ENCODE measurements at places on chromosomes 6 and 20. TPM values are rescaled to one million over a fixed set of nuclear protein-coding genes. Genes with fewer than 3 reads are reported as not detected.

Gene CLDN20
- total RNA-seq = not detected

Gene DPPA5
- total RNA-seq = not detected

Gene RAET1L
- not detected for total RNA-seq

Gene NEDD9
- 107 TPM for total RNA-seq

Gene LY6G6D
- 0.94 TPM for total RNA-seq

Gene SMIM13
- 5.3 TPM for total RNA-seq
